ENCODE measurements at places on chromosomes 13 and 19. TPM values are rescaled to one million over a fixed set of nuclear protein-coding genes. Genes with fewer than 3 reads are reported as not detected.

GRCh38 chr19:39533003-39533512 lies 406 bp upstream of the EID2B start:
- DNase-seq: no peak

DNA sequence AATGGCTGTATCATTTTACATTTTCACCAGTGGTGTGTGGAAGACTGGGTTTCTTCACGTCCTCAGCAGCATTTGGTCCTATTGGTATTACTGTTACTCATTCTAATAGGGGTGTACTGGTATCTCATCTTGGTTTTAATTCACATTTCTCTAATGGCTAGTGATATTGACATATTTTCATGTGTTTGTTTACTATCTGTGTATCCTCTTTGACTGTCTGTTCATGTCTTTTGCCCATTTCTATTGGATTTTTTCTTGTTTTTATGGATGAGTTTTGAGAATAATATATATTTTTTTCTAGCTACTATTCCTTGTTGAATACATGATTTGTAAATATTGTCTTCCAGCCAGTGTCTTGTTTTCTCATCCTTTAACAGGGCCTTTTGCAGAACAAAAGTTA lies 13.8 kb downstream of the IFNL2 start:
- DNase-seq: no peak

ZNF253 gene
- total RNA-seq: 8.1 TPM

GRCh38 chr19:30393729-30394480 lies 21.7 kb downstream of the ZNF536 start:
- no peak for DNase-seq

GRCh38 chr19:50651174-50651573 lies 1.9 kb downstream of the C19orf81 start:
- no peak for DNase-seq

GRCh38 chr13:101434486-101434885 lies 18.0 kb upstream of the ITGBL1 start:
- DNase-seq: no peak

GRCh38 chr19:36136964-36137686 lies 2.7 kb upstream of the CAPNS1 start:
- DNase-seq: peak; percentile 80

LSR gene
- 79.1 TPM for total RNA-seq

ZNF836 gene
- total RNA-seq: 20.7 TPM
